ENCODE measurements at places on chromosomes 13 and 19. TPM values are rescaled to one million over a fixed set of nuclear protein-coding genes. Genes with fewer than 3 reads are reported as not detected.

- DNase-seq, result peak; percentile 38
Measured at GRCh38 chr19:10018263-10018662, 5.0 kb downstream of the RDH8 start.

- DNase-seq, result no peak
Measured at GRCh38 chr19:3830621-3831589, 37.9 kb downstream of the ZFR2 start.

DNA sequence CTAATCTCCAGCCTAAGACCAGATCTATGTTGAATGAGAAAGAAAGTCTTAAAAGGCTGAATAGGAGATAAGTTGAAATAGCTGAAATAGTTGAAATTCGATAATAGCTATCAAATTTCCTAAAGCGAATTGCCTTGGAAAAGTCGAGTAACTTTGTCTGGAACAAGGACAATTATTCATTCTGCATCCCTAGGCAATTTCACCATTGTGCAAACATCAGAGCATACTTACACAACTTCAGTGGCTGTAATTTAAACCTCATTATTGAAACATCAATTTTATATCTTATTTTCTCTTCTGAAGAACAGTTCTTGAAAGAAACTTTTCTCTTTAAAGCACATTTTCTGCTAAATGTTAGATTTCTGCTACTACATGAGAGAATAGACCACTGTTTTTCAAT is 13.6 kb downstream of the TNFSF13B start:
- DNase-seq, result no peak

LMTK3 gene
- polyA plus RNA-seq, result 0.04 TPM

CHMP2A gene
- 153 TPM for polyA plus RNA-seq

ANKLE1 gene
- 0.38 TPM for polyA plus RNA-seq

Data from BJ (cell line).